ENCODE measurements at places on chromosomes 7 and 10.

- DNase-seq, result no peak
Measured at GRCh38 chr10:45460235-45460878, 86.3 kb downstream of the ALOX5 start.

GRCh38 chr10:58444876-58445275 lies 59.7 kb downstream of the TFAM start:
- DNase-seq, result no peak

GRCh38 chr10:132958883-132959558 lies 16.7 kb upstream of the CFAP46 start:
- no peak for DNase-seq

- no peak for DNase-seq
Measured at GRCh38 chr7:105673367-105674084, 92.2 kb upstream of the EFCAB10 start.

DNA sequence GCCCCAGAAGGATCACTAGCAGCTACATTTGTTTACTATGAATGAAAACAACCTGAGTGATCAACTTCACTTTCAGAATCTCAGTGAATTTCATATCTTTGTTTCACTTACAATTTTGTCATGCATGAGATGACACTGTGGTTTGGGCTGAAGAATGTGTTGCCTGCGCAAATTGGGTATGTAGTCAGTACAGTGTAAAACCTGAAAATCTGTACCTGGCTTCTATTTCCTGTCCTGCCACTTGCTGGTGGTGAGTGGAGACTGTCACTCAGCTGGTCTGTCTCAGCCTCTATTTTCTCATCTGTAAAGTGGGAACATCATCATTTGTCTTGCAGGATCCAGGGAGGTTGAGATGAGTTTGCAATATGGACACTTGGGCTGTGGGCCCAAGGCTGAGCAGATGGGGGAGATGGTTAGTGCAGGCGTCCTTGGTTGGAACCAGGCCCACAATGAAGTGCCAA lies 118.0 kb downstream of the WDFY4 start:
- DNase-seq, result no peak

DNA sequence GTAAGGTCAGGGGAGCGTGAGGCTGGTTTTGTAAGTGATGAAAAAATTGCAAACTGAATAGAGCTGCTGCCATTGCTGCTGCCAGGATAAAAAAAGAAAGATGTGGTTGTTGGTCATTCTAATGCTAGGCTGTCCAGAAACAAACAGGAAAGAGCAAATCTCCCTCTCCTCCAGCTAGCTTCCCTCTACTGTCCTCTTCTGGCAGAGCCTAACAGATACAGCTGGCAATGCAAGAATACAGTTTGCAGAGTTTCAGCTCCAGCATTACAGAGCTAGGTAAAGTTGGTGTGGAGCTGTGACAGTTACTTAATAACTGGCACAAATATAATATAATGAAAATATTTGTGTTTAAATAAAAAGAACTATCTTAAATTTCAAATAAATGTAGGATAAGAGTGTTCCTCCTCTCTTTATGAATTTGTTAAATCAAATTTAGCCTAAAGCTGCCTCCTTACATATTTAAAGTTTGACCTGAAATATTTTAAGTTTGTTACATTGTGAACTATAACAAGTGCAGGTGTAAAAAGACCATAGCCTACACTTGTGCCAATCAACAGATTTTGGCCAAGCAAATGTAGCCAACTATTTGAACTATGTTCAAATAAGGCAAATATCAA lies 407.7 kb downstream of the SH2D4B start:
- DNase-seq, result no peak

DNA sequence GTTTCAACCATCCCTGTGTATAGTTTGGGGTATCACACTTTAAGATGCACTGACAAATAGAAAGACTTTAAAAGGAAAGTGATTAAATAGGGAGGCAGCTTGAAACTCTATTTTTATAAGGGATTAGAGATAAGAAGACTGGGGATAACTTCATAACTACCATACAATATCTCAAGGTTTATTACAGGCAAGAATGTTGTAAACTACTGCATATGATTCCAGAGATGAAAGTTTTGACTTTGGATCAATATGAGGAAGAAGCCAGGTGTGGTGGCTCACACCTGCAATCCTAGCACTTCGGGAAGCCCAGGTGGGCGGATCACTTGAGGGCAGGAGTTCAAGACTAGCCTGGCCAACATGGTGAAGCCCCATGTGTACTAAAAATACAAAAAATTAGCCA lies 96.1 kb downstream of the DNAJC1 start:
- no peak for DNase-seq

DNA sequence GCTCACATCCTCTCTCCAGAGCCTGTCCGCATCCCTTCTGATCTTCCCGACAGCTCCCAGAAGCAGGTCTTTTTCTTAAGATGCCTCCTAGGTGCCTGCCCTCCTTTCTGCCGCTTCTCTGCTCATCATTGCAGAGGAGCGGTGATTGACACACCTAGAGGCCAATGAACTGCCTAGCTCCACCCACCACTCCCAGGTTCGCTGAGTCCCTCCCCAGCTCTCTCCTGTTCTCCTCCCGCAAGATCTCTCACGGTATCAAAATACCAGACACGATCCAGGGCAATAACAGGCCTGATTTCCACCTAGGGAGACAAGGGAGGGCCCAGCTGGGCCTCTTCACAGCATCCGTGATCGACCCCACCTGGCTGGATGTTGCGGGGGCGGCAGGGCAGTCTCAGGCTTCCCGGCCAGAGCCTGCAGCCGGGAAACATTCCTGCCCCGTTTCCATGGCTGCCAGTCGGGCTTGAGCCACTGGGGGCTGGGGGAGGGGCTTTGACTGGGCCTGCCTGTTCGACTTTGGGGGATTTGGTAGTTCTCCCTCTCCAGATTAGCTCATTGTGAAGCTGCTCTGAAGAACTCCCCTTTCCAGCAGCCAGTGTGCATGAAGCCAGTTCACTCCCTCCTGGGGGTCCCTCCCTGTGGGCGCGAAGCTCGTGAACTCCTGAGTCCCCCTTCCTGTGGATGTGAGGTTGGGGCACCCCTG lies 373.5 kb downstream of the RPS24 start:
- peak; percentile 98 for DNase-seq

DNA sequence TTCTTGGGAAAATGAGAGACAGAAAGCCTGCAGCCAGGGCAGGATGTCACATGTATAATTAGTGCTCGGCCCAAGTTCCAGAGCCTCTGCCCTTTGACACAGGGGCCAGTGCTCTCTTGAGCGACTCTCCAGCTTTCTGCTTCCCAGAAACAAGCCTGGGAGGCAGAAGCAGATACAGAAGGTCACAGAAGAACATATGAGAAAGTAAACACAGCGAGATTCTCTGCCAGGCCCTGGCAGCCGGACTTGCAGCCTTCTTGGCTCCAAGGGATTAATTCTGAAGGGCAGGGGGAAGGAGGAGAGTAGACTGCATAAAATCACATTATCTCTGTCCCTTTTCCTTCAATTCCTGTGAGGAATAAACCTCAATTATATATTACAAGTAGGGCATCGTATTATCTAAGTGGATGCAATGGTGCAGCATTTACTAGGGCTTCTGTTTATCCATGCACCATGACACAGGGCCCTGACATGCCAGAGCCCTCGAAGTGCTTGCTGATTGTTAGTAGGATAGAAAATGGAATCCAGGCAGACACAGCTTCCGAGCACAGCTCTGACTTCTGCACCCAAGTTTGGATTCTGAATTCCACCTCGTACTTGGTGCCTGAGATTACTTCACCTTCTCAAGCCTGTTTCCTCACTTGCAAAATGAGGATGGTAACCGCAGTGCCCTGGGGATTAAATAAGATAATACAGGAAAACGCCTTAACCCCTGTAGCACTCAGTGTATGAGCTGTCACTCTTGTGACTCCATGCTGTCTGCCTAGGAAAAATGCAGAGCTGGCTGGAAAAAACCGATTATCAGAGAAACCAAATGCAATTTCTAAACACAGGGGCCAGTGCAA lies 536.5 kb downstream of the TNS3 start:
- DNase-seq, result peak; percentile 28

DNA sequence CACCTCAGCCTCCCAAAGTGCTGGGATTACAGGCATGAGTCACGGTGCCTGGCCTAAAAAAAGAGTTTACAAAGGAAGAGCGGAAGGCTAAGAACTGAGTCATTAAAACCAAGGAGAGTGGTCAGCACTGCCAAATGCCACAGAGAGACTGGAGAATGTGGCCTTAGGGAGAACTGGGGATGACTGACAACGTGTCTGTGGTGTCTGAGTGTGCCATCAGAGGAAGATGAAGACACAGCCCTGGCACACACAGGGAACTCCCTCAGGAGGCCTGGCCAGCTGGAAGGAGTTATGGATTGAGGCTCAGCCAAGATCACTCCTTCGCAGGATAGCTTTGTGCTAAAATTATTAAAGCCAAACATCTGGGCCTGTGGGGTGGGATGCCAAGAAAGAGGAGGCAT lies 3.9 kb upstream of the INA start:
- DNase-seq, result no peak

DNA sequence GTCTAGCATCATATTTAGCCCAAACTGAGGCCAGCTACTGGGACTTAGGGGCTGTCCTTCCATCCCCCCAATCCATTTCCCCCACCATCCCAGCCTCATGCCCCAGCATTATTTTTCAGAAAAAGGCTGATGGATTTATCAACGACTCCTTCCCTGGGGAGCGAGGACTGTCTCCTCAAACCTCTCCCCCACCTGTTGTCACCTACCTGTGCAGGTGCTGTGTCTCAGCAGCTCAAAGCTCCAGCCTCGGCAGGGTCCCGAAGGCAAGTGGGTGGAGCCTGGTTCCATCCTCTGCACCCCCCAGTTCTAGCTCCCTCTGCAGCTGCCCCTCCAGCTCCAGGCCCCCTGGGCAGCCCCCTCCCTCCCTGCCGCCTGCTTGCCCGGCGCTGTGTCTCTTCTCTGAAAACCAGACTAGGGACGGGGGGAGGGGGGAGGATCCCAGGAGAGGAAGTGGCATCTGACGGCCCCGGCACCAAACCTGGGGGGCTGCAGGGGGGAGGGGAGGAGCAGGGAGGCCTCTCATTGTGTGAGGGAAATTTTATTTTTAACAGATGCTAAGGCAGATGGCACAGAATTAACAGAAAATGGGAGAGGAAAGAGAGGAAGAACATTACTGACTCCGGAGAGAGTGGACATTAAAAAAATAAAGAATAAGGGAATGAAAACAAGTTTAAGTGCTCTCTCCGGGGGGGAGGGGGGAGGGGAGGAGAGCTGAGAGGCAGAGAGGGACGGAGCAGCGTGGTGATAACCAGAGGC lies 61.7 kb upstream of the PAX2 start:
- no peak for DNase-seq

GRCh38 chr10:71276873-71277272 lies 42.2 kb upstream of the SLC29A3 start:
- no peak for DNase-seq

DNA sequence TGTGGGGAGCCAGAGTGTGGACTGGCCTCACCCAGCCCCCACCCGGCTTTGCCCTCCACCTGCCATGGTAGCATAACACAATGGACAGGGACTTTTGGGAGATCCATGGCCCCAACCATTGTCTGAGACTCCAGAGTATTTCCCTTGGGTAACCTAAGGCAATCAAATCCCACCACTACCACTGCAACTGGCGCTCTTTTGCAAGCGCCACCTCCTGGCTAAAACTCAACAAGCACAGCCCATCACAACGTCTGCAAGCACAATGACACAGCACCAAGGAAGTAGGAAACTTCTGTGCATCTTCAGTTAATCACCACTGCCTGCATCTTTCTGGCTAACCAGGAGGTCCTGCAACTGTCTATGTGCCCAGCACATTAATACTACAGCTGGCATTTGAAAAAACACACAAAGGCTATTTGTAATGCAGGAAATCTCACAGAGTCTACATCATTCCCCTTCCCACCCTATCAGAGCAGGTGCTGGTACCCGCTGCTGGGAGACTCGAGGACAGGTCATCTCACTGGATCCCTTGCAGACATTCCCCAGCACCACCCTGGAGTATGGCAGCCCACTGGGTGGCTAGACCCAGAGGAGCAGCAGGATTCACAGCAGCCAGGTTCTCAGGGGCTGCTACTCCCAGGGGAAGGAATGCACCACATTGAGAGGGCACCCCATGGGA lies 27.7 kb downstream of the ANKRD26 start:
- DNase-seq, result no peak

- DNase-seq, result no peak
Measured at GRCh38 chr10:128060341-128061250, 65.6 kb downstream of the MKI67 start.

DNA sequence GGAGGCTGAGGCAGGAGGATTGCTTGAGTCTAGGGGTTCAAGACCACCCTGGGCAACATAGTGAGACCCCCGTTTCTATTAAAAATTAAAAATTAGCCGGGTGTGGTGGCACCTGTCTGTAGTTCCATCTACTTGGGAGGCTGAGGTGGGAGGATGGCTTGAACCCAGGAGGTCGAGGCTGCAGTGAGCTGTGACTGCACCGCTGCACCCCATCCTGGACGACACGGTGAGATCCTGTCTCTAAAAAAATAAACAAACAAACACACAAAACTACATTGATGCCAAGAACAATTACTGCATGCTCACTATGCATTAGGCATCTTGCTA lies 761 bp upstream of the CHST12 start:
- DNase-seq, result no peak

DNA sequence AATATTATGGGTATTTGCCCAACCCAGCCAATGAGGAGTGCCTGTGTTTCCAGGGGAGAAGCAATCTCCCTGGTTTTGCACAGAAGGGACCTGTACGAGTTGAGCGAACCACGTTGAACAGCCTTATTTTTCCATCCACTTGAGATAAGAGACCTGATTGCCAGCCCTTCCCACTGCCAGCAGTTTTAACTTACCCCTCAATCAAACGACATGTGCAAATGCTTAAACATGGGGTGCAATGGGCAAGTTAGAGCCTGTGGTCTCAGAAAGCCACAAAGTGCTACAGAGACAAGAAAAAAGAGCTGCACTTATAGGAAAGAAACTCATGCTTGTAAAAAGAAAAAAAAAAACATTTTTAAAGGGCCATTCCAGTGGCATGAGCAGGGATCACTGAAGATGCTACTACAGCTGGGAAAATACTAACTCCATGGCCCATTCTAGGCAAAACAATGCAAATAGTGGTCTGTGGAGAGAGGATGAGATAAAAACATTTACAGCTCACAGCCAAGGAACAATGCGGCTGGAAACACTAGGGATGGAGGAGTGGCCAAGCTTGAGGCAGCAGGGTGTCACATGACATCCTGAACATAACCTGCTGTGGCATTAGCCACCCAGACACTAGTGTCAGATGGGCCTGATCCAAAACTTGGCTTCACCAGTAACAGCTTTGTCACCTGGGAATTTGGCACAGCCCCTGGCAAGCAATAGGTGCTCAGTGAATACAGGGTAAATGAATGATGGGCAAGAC lies 162.8 kb downstream of the ELMO1 start:
- DNase-seq, result no peak

DNA sequence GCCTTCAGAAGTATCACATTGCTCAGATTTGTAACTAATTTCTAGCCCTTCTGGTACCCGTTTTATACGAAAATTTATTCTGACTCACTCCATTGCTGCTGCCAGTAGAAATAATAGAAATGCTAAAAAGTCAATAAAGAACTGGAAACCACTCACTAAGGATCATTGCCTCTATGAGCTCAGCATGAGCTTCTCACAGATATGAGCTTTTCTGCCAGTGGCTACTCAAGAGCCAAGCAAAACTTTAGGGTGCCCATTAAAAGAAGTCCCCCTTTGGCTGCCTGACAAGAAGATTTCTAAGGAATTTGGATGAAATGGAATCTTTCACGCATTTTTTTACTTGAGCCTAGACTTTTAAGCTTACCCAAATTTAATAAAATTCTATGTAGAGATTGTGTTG lies 52.5 kb downstream of the GPR37 start:
- DNase-seq, result no peak

- DNase-seq, result no peak
Measured at GRCh38 chr7:65230231-65230630, 143.4 kb upstream of the ZNF92 start.

- DNase-seq, result peak; percentile 77
Measured at GRCh38 chr7:140242057-140243031, 65.6 kb upstream of the KDM7A start.

- DNase-seq, result no peak
Measured at GRCh38 chr10:68096913-68097516, 12.3 kb upstream of the MYPN start.

All from SK-N-DZ (cell line).